ENCODE measurements at places on chromosomes 13 and 19. TPM values are rescaled to one million over a fixed set of nuclear protein-coding genes. Genes with fewer than 3 reads are reported as not detected.

DNA sequence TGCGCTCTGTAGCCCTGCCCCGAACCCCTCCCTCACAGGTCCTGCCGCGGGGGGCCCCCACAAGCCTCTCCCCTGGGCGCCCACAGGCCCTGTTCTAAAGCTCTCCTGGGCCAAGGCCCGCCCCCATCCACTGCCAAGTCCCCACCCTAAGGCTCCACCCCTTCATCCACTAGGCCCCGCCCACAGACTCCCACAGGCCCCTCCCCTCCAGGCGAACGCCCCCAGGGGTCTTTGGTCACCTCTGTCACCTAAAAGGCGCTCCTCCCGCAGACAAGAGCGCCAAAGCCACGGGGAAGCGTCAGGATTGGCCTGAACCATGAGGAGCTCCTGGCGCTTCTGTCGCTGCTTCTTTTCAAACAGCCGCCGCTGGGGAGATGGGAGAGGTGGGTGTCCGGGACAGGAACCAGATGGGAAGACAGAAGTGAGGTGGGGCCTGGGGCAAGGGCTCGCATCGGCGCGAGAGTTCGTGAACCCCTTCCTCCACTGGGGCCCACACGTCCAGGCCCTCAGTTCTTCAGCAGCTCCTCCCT, 2.3 kb downstream of the TULP2 start:
- H3K4me3 ChIP-seq, result no peak overlapping the region
- peaks cover 6% of the 10 kb centered on the region for H3K4me1 ChIP-seq
- DNase-seq, result peak; percentile 72

DNA sequence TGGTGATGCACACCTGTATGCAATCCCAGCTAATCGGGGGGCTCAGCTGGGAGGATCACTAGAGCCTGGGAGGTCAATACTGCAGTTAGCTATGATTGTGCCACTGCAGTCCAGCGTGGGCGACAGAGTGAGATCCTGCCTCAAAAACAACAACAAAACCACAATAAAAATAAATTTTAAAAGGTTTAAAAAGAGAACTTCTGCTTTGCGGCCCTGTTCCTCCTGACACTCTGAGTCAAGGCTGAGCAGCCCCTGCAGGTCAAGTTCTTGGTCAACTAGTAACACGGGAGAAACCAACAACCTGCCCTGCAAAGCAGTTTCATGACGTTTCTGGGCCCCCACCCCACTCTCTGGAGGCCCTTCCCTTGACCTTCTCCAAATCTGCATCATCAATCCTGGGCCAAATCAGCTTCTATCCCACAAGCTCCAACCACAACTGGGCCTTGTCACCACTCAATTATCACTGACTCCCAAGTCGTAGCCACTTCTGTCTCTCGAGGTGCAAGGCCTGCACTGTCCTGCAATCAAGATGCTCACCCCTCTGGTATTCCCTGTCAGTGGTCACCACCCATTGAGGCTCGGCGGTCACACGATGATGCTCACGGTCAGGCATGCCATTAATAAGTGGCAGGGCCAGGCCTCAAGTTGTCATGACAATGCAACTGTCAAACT, 7.5 kb downstream of the ELAVL1 start:
- H3K27me3 ChIP-seq, result no peaks in the 10 kb centered on the region
- H3K4me1 ChIP-seq, result peaks cover 32% of the 10 kb centered on the region
- DNase-seq, result no peak
- peaks cover 31% of the 10 kb centered on the region for H3K36me3 ChIP-seq
- no peak overlapping the region for H3K4me3 ChIP-seq

- peaks cover 6% of the 10 kb centered on the region for H3K4me1 ChIP-seq
- H3K4me3 ChIP-seq, result no peak overlapping the region
- no peak overlapping the region for H3K27ac ChIP-seq
- DNase-seq, result no peak
- peaks cover 17% of the 10 kb centered on the region for H3K27me3 ChIP-seq
- no peaks in the 10 kb centered on the region for H3K36me3 ChIP-seq
These were observed 4.7 kb downstream of the CCDC194 start for GRCh38 chr19:17389288-17389687.

The SHC2 gene
- 1.1 TPM for total RNA-seq

- H3K4me1 ChIP-seq, result no peaks in the 10 kb centered on the region
- H3K27me3 ChIP-seq, result no peaks in the 10 kb centered on the region
- peak; percentile 90 for DNase-seq
These were observed at the start of gene PNPLA6 for GRCh38 chr19:7535047-7535997. PNPLA6 (plus strand) TSS chr19:7535717; CDS start chr19:7535789, 72 bp downstream.

DNA sequence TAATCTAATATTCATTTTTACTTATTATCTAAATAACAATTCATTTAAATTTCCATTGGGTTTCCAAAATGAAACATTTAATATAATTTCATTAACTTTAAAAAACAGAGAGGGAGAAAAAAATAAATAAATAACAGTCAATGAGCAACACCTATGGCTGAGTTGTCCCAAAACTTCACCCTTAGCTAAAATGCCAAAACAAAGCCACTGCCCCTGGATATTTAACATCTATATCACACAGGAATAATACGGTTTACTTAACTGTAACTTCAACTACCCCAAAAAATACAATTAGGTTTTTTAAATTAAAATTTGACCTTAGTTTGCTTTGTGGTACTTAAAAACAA, 541 bp downstream of the ELF1 start:
- no peaks in the 10 kb centered on the region for H3K36me3 ChIP-seq
- no peak for DNase-seq
- H3K27me3 ChIP-seq, result no peaks in the 10 kb centered on the region
- H3K4me3 ChIP-seq, result peak overlapping the region; percentile 66
- peaks cover 5% of the 10 kb centered on the region for H3K4me1 ChIP-seq

GRCh38 chr19:50500060-50500752, 10.8 kb downstream of the JOSD2 start:
- DNase-seq, result no peak
- peaks cover 33% of the 10 kb centered on the region for H3K27me3 ChIP-seq
- no peaks in the 10 kb centered on the region for H3K4me1 ChIP-seq
- H3K36me3 ChIP-seq, result no peaks in the 10 kb centered on the region
- H3K4me3 ChIP-seq, result no peak overlapping the region
- no peak overlapping the region for H3K27ac ChIP-seq

DNA sequence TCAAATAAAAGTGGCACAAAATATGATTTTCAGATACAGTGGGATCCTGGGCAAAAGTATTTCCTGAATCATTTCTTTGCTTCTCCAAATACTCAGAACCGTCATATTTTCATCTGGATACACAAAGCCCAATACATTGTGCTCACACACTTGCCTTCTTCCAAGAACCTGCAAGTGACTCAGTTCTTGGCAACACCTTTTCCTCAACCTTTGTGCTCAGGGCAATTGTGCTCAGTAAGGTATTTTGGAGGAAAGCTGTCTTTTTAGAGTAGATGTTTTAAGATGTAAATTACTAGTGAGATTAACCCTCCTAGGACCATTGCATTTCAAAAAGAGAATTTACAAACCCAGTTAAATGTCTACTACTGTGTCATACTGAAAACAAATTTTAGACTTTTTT, 233.5 kb downstream of the EFNB2 start:
- no peak overlapping the region for H3K4me3 ChIP-seq
- no peak for DNase-seq
- H3K4me1 ChIP-seq, result no peaks in the 10 kb centered on the region
- H3K27ac ChIP-seq, result no peak overlapping the region
- H3K36me3 ChIP-seq, result no peaks in the 10 kb centered on the region

GRCh38 chr13:109756778-109757177, 29.6 kb downstream of the IRS2 start:
- no peak for DNase-seq
- H3K36me3 ChIP-seq, result peaks cover 6% of the 10 kb centered on the region
- no peak overlapping the region for H3K27ac ChIP-seq
- H3K4me1 ChIP-seq, result peaks cover 7% of the 10 kb centered on the region
- H3K4me3 ChIP-seq, result no peak overlapping the region

DNA sequence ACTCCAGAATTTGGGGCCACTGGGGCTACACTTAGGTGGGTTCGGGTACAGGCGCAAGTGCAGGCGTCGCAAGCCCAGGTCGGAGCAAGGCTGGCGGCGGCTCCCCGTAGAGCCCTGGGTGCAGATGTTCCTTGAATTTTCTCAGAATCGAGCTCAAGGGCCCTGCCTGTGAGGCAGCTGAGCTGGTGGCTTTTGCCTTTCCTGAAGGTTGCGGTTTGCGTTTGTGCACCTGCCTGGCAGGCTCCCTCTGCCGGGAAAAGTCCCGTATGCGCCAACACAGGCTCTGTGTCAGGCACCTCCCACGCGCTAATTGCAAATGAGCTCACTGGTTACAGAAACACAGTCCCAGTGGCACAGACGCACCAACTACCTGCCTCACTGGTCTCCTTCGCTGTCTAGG, 5.9 kb downstream of the DOHH start:
- peaks cover 14% of the 10 kb centered on the region for H3K4me1 ChIP-seq
- H3K36me3 ChIP-seq, result peaks cover 45% of the 10 kb centered on the region
- DNase-seq, result no peak
- H3K27me3 ChIP-seq, result no peaks in the 10 kb centered on the region

DNA sequence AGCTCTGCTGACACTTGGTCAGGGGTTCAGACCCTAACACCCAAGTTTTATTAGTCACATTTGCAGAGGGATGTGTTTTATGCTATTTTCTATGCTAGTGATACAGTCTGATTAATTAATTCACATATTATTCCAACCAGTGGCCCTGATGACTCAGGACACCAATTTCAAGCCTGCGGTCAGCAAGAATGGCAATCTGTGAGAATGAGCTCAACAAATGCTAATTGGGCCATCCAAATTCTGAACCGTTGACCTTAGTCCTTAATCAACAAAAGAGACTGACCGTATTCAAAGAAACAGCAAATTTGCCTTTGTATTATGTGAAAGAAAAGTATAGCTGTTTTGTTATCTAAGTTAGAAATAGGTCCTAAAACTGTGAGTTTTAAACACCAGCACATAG, 9.6 kb upstream of the KL start:
- no peak overlapping the region for H3K4me3 ChIP-seq
- DNase-seq, result no peak
- H3K27ac ChIP-seq, result no peak overlapping the region
- no peaks in the 10 kb centered on the region for H3K4me1 ChIP-seq
- H3K36me3 ChIP-seq, result no peaks in the 10 kb centered on the region
